ENCODE measurements at places on chromosomes 2 and 18. TPM values are rescaled to one million over a fixed set of nuclear protein-coding genes. Genes with fewer than 3 reads are reported as not detected.

DNA sequence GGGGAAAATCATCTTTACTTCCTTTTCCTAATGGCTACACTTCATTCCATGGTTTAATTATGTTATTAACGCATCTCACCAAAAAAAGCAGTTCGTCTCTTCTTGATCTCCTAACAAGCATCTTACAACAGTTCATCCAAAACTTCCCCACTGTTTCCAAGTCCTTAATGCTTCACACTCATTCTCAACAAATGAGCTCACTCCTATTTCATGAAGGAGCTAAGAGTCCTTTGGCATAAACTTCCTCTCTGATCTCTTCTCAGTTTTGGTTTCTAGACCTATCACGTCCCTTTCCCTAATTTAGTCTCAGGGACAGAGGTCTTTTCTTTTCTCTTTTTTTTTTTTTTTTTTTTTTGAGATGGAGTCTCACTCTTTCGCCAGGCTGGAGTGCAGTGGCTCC, 205.9 kb upstream of the SLC39A10 start:
- no peak for DNase-seq

The TDRD15 gene
- total RNA-seq: not detected

DNA sequence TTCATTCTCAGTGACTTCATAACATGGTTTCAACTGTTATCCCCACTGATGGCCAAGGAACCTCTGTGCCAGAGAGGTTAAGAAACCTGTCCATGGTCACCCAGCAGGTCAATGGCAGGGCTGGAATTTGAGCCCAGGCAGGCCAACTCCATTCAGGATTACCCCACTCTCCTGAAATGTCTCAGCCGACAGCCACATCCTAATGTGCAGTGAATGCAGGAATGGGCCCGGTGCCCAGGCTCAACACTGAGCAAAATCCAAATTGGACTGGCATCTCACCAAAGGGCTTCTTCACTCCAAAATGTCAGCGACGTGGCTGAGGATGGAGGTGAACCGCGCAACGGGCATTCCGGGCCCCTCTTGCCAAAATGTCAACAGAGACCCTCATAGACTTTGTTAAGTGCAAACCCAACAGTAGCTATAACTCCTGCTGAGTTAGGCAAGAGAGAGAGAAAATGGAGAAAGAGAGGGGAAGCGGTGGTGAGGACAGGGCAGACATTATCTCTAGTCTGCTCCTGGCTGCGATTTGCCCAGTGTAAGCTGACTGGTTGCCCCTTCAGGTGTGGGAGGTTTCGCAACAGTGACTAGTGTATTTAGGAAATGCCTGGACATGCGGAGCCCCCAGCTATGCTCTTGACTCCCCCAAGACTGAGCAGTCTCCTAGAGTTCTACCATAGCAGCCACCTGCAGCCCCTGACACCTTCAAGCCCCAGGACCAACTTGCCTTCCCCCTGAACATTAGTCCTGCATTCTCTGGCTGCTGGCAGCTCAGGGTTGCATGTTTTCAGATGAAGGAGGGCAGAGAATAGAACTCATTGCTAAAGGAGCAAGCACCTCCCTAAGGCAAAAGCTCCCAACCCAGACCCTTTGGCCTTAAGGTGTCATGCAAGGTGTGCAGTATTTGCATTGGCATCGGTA, 167.7 kb downstream of the ANAPC1 start:
- no peak for DNase-seq

DNA sequence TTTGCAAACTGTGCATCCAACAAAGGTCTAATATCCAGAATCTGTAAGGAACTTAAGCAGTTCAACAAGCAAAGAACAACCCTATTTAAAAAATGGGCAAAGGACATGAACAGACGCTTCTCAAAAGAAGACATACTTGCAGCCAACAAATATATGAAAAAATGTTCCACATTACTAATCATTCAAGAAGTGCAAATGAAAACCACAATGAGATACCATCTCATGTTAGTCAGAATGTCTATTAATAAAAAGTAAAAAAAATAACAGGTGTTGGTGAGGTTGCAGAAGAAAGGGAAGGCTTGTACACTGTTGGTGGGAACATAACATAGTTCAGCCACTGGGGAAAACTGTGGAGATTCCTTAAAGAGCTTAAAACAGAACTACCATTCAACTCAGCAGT, 126.2 kb downstream of the NAT8 start:
- DNase-seq: peak; percentile 8

DNA sequence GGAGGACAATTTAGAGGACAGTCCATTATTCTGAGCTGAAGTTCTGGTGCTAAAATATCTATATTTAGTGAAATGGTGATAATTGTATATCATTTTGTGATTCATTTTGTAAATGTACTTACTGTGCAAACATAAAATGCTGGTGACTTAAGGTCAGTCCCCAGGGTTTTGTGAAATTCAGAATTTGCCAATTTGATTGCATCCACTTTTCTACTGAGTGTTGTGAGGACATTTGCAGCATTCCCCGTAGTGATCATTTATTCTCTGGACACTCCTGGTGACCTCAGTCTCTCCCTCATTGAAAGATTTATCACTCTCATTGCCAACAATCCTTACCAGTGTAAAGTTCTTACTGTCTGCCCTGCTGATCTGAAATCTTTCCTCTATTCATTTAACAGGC, 98.2 kb downstream of the SOCS6 start:
- DNase-seq: no peak

The SRD5A2 gene
- total RNA-seq: 0.20 TPM

DNA sequence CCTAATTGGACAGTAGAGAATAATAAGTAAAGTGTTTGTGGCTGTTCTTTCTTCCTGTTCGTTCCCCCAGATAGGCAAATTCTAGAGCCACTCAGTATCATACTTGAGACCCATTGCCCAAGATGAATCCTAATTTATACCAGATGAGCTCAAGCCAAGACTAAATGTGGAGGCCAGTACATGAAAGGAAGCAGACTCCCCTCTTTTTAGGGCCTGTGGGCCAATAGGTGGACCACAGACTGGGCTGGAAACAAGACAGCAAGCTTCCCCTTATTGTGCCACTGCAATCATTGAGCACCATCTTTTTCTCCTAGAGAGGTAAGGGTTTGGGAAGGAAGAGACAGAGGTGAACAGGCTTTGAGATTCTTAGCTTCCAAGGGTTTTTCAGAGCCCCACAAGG, 141.9 kb downstream of the MGAT5 start:
- DNase-seq: no peak

DNA sequence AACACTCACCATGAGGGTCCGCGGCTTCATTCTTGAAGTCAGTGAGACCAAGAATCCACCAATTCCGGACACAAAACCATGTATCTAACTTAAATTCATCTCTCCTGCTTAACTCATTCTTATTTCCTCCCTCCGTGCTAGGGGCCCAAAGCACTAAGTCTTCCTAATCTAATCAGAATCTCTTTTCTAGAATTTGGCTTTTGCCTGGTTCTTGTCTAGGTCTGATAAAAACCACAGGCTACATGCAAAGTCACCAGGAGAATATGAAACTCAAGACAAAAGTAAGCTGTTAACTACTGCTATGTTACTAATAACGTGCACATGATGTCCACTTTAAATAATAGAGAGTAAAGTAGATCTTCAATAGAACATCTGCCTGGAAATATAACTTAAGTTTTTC, 69.9 kb downstream of the TRIP12 start:
- no peak for DNase-seq

The RUFY4 gene
- not detected for total RNA-seq

DNA sequence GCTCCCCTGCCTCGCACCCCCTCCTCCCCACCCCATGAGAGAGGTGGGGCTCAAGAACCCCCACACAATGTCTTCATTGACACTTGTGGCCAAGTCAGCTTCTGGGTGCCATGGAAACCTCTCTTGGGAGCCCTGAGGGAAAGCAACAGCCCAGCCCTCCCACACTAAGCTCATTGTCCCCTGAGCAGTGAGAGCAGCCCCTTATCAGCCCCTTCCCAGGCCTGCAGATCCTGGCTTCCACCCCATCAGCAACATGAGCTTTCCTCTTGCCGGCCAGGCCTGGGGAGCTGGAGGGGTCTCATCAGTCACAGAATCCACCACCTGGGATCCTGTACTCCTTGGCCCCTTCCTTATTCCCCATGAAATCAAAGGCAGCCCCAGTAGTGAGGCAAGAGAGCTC, 107.8 kb upstream of the ST3GAL5 start:
- DNase-seq: no peak

GRCh38 chr2:83282841-83283240, 1176.2 kb downstream of the SUCLG1 start:
- DNase-seq: no peak
